ENCODE measurements at places on chromosomes 12 and 14.
A peak's percentile ranks its signal among the peaks of the same experiment; 100 is the strongest.

DNA sequence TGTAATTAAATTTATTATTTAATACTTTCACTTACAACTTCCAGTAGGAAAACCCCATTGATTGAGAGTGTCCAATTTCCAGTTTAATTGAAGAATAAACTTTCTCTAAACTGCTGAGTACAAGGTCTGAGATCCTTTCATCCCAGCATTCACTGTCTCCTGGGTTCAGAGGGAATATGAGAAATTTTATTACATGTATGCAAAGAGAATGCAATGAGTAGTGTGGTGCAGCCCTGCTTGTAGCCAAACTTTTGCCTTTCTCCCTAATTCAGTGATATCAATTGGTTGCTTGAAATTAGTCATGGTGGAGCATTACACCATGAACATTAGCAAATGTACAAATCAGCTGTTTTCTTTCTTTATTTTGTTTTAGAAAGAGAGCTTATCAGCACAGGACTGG is 780.6 kb upstream of the MDGA2 start:
- DNase-seq = no peak

- no peak for DNase-seq
These were observed 145.3 kb downstream of the NTF3 start for GRCh38 chr12:5577211-5577612.

DNA sequence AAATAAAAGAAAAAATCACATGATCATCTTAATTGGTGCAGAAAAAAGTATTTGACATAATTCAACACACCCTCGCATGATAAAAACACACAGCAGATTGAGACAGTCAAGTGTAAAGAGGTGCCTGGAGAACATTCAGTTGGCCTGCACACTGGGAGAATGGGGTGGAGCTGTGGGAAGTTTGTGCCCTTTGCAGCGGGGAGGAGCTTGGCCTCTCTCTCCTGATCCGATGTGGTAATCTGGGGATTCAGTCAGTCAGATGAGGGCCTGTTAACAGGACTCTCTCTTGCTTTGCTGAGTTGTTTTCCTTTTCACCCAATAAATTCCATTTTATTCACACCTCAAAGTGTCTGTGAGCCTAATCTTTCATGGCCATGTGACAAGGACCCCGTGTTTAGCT is 5.9 kb downstream of the SERPINA6 start:
- DNase-seq = no peak

DNA sequence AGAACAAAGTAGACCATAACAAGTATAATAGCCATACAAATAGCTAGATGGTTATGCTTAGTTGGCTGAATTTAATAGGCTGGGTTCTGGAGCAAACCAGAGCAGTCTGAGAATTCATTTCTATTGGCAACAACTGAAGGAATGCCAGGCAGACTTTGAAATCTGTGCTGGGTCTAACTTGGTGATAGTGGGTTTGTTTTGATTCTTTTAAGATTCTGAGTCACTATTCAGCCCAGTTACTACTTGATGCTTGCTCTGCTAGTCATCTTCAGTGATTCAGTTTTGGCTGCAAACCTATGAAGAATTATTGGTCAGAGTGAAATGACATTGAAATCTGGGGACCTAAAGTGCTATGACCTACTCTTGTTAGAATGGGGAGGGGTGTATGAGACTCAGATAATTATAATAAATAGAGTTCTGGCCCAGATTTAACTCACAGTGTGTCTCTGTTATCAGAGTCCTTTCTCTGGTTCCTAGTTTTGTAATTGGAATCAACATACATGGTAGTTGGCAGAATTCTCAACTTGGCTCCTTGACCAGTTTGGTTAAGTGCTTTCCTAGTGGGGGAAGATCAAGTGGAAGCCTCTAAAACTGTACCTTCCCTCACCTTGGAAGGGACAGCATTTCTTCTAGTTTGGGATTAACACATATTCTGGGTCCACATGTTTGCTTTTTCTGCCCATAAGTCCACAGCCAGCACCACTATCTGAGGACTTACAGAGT is 43.5 kb downstream of the MNAT1 start:
- DNase-seq = no peak

DNA sequence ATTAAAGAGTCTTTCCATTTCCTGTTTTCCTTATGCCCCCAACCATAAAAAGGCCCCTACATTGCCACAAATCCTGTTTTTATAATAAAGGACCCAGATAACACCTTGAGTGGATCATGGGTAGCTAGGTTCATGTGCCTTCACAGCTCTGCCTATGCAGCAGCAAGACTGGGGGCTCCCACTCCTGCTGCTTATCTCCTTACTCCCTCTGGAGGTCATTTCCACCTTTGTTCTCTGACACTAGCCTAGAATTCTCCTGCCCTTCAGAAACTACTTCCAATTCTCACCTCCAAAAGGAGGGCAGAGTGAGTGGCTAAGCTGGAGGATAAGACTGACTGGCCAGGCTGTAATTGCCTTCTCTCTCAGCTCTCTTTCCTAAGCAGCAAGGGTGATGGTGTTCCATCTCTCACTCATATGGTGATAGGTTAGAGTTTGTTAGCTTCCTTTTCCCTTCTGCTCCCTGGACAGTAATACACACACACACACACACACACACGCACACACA is 20.0 kb upstream of the STAC3 start:
- DNase-seq = no peak

GRCh38 chr12:116245189-116245588 is 32.3 kb downstream of the MED13L start:
- DNase-seq = no peak

DNA sequence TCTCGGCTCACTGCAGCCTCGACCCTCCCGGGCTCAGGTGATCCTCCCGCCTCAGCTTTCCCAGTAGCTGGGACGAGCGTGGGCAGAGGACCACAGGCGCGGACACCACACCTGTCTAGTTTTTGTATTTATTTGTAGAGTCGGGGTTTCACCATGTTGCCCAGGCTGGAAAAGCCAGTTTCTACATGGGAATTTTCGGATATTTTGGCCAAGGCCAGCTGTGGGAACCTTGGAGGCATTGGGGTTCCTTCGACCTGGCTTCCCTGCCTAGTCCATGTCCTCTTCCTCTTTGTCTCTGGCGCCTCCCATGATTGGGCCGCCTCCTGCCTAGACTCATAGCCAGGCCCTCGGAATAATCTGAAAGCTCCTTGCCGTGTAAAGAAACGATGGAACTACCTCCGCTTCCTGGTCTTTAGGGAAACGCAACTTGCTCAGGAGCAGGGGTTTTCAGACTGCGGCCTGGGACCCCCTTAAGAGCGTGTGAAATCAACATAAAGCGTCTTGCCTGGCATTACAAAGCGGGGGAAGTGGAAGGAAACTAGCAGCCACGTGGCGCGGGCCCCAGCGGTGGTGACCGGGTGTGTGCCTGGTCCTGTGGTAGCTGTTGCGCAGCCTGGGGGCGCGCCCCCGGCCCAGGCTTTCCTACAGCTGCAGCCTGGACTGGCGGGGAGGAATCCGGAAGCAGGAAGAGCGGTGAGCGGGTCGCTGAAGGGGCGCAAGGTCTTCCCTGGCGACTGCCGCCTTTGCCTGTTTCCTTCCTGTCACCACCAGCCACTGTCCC is 1.4 kb upstream of the HSP90AA1 start:
- peak; percentile 68 for DNase-seq

DNA sequence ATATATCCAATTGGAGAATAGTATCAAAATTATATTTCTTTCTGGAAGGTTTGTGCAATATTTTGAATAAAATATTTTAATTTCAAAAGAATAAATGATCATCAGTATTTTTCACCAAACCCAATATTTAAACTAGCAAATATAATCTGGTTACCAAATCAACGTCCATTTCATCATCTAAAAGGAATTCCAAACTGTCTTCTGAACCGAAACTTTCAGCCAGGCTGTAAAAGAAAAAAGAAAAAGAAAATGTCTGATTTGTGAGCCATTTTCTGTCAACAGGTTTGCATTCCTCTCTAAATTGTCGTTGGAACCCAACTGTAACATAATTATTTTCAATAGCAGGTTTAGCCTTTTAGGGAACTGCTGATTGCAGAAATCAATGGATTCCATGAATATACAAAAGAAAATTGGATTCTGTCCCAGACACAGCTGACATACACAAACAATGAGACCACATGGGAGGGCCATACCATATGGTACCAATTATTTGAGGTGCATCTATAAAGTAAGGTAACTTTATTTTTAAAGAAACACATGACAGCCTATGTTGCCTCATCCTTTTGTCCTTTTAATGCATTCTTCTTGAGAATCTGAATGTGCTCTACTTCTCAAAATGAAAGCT is 22.7 kb downstream of the SNRPF start:
- no peak for DNase-seq

GRCh38 chr12:65139389-65139788 is 18.3 kb upstream of the WIF1 start:
- no peak for DNase-seq

DNA sequence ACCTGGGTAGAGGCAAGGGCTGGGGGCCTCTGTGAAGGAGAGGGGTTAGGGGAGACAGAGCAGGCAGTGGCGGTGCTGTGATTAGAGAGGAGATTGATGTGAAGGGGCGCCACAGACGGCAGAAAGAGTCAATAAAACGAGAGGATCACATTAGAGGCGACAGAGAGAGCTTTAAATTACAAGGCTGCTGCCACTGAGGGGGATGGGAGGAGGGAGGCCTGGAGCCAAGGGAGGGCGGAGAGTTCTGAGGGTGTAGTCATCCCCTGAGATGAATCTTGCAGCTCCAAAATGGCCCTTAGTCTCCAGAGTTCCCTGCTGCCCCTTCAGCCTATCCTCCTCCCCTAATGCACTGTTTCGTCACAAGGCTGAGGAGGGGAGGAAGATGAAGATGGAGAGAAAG is 12.8 kb downstream of the ZFHX2 start:
- DNase-seq = no peak

- no peak for DNase-seq
These were observed 294.6 kb downstream of the NUAK1 start for GRCh38 chr12:105843986-105844760.

DNA sequence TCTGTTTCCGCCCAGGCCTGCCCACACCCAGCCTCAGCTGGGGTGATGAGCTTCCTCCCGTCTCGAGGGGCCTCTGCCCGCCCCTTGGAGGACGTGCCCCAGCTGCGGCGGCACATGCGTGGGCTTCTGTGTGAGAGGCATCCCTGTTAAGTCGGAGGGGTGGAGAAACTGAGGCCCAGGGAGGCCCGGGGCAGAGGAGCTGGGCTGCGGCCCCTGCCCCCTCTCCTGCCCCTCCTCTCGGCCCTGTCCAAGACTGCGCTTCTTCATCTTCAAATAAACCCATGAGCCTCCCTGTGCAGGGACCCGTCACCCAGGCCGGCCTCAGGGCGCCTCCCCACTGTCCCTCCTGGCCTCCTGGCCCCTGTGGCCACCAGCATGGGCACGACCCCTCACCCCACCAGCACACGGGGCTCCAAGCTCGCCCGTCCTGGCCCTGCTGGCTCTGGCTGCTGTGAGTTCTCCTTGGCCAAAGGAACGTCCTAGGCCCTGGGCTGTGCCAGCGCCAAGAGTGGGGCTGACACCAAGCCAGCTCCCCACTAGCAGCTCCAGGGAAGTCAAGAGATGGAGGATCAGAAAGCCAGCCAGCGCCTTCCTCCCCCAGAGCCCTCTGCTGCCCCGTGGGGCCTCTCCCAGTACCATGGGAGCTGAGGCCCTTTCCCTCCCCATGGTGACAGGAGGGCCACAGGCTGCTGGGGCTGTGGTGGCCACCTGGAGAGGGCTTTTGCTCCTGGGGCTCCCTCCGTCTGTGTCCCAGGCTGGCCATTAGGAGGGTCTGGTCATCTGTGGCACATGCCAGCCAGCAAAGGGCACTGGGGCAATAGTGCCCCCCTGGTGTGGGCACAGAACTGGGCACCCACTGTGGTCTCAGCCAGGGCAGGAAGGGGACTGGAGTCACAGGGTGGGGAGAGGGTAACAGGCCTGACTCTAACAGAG is 180.4 kb downstream of the KIF26A start:
- DNase-seq = no peak

DNA sequence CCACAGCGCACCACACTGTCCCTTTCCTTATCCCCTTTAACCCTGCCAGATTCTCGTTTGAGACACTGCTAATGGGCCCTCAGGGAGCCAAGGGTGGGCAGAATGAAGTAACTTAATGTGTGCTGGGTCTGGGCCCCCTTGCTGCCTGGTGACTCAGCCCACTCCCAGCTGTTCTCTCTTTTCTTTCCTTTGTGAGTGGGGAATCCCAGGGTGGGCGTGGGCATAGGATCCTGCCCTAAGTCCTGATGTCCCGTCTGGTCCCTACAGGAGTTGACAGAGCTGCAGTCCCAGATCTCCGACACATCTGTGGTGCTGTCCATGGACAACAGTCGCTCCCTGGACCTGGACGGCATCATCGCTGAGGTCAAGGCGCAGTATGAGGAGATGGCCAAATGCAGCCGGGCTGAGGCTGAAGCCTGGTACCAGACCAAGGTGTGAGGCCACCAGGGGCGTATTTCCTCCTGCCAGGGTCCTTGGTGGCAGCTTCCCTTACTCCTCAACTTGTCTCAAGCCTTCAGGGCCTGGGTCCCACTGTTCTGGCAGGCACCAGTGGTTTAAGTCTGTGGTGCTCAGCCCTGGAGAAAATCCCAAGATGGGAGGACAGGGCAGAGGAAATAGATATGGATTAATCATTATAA is 8.3 kb downstream of the KRT7 start:
- DNase-seq = no peak

DNA sequence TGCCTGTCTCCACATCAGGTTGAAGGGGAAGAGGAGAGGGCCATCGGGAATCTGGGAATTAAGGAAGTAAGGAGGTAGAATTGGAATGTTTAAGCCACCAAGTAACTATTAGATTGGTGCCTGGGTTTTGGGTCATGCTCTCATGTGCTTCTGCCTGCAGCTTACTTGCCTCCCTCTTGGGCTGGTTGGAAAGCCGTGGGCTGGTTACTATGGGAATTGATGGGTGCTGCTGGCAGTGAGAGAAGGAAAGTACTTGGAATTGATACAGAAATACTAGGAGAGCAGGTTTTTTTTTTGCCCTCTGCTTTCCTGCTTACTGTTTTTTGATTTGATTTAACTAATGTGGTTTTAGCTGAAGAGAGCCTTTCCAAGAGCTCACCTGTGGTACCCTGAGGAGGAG is 493.5 kb upstream of the RGS6 start:
- DNase-seq = no peak

- no peak for DNase-seq
These were observed 21.7 kb downstream of the SMCO2 start for GRCh38 chr12:27468241-27468640.

DNA sequence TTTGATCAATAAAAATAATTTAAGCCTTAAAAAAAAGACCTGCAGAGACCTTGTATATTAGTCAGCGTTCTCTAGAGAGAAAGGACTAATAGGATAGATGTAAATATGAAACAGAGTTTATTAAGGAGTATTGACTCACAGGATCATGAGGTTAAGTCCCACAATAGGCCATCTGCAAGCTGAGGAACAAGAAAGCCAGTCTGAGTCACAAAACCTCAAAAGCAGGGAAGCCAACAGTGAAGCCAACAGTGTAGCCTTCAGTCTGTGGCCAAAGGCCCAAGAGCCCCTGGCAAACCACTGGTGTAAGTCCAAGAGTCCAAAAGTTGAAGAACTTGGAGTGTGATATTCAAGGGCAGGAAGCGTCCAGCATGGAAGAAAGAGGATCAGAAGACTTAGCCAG is 66.3 kb downstream of the TBX5 start:
- DNase-seq = no peak
